Naive B cell (primary cell): ENCODE measurements at places on chromosomes 2 and 18.

- DNase-seq = no peak
These were observed 237.2 kb downstream of the INSIG2 start for GRCh38 chr2:118325321-118325955.

DNA sequence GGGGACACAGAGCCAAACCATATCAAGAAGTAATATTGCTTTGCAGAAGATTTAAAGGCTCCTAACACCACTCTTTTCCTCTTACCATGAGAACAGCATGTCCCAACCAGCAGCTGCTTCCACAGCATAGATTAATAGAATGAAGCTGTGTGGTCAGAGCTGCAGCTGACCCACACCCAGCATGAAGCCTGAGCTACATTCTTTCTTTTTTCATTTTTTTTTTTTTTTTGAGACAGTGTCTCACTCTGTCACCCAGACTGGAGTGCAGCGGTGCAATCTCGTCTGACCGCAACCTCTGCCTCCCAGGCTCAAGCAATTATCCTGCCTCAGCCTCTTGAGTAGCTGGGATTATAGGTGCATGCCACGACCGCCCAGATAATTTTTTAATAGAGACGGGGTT lies 289.8 kb downstream of the RAD51AP2 start:
- no peak for DNase-seq

GRCh38 chr2:100641125-100641435 lies 78.3 kb downstream of the PDCL3 start:
- no peak for DNase-seq

DNA sequence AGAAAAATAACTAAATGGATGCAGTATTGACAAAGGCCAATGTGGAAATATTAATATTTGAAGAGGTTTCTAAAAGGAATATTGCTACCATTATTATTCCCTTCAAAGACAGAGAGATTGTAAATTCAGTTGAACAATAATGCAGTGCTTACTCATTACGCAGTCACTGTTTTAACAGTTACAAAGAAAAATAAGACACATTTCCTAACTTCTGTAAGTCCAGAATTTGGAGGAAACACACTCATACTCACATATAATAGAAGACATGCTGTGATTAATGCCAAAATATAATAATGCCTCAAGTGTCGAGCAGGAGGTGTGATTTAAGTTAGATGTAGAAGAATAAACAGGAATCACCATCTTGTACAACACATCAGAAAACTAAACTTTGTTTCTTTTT lies 389.2 kb downstream of the FBXO15 start:
- no peak for DNase-seq

GRCh38 chr2:231300722-231301076 lies 94.8 kb upstream of the B3GNT7 start:
- no peak for DNase-seq

DNA sequence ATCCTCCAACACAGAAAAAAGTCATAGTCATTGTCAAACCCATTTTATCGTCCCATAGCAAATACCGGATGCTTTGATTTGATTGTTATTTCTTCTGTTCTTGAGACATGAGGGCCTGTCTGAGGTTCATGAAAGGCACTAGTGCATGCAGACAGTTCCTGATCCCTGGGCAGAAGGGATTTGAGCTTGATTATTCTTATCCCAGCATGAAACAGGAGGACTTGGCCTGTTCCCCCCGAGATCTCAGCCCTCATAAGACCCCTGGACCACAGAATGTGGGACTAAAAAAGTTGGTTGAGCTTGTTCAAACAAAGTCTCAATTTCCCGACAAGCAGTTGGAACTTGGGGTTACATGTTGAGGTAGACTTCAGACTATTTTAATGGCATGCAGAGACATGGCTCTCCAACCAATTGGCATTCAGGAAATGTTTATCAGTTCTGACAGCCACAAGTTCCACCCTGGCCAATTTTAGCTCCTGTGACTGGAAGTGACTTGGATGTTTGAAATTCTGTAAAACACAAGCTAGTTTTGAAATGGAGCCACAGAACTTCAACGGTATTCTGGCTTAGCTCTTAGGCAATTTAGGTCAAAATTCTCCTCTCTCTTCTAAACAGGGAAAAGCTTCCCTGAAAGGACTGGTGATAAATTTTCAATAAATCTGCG lies 366.9 kb upstream of the SLC14A2 start:
- DNase-seq = no peak

GRCh38 chr18:50315100-50315871 lies 27.8 kb upstream of the CXXC1 start:
- DNase-seq = peak; percentile 51

DNA sequence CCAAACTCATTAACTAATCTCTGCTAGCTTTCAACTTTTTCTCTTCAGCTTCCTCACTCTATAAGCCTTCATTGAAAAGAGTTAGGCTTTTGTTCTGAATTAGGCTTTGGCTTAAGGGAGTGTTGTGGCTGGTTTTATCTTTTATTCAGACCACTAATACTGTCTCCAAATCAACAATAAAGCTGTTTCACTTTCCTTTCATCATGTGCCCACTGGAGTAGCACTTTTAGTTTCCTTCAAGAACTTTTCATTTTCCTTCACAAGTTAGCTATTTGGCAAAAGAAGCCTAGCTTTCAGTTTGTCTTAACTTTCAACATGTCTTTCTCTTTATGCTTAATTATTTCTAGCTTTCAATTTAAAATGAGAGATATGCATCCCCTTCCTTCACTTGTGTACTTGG lies 271.7 kb upstream of the FSIP2 start:
- DNase-seq = no peak

- DNase-seq = peak; percentile 78
These were observed 188.1 kb downstream of the ZEB2 start for GRCh38 chr2:144331674-144332355.

- DNase-seq = no peak
These were observed 573 bp downstream of the IGFBP2 start for GRCh38 chr2:216633616-216634369.

GRCh38 chr2:55425431-55425831 lies 5.8 kb upstream of the CCDC88A start:
- DNase-seq = no peak

GRCh38 chr2:223973606-223974005 lies 16.3 kb downstream of the MRPL44 start:
- DNase-seq = no peak

GRCh38 chr2:219969508-219969907 lies 342.1 kb downstream of the SLC4A3 start:
- no peak for DNase-seq

DNA sequence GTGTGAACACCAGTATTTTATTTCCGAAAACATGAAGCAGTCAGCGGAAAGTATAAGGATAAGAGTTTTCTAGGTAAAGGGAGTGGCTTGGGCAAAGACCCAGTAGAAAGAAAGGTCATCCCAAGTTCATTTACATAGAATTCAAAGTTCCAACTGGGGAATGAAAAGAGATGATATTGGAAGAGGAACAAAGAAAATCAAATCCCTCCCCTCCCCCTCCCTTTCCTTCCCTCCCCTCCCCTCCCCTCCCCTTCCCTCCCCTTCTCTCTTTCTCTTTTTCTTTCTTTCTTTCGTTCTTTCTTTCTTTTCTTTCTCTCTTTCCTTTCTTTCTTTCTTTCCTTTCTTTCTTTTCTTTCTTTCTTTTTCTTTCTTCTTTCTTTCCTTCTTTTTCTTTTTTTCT lies 675.7 kb upstream of the NRXN1 start:
- DNase-seq = no peak

DNA sequence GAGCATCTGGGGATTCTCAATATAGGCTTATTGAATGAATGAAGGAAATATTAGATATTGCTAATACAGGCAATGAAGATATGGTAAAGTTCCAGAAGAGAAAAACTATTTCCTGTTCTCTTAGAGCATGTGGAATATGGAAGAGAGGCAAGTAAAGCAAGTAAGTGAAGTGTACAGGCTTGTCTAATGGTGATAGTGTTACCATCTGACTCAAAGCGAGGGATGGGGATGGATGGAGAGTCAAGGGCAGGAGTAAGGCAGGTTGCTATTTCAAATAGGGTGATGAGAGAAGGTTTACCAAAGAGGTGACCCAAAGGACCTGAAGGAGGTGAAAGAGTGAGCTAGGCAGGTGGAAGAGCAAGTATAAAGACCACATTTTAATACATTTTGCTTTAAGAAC lies 55.2 kb upstream of the SLC38A11 start:
- DNase-seq = no peak

GRCh38 chr2:66428986-66429612 lies 5.8 kb upstream of the MEIS1 start:
- DNase-seq = no peak
